Stimulated activated CD8-positive, alpha-beta memory T cell treated with anti-CD3 and anti-CD28 coated beads, Interleukin-4, amount 100 ng/mL, for 48 hours (primary cell): ENCODE measurements at places on chromosomes 12 and 14.

DNA sequence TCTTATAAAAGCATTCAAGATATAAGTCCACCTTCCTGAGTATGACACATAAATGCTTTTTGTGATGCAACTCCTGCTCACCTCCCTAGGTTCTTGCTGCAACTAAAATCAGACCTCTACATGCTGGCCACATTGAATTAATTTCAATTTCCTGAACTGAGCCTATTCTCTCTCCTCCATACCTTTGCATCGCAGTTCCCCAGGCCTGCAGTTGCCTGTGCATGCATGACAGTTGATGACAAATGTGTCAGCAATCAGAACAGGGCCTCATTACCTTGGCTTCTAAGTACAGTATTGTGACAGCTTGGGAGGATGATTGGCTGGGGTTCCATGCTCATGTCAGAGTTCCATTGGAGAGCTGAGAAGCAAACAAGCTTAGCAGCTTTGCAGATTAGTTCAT lies 3.9 kb upstream of the TM7SF3 start:
- DNase-seq: no peak

DNA sequence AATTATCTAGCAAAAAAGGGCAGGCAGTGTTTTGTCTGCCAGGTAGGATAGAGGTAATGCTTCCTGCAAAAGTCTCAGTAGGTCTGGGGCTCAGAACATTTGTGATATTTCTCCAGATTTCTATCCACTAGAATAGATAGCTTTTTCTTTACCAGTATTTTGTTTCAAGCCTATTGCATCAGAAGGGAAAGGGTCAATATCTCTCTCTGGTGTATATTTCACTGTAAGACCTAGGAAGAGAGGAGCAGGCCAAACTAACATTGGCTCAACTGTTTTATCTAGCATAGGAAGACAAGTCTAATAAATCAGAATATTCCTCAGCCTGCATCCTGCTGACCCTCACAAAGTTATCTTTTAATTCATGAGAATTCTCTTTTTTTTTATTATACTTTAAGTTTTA lies 106.7 kb upstream of the DAAM1 start:
- DNase-seq: no peak

DNA sequence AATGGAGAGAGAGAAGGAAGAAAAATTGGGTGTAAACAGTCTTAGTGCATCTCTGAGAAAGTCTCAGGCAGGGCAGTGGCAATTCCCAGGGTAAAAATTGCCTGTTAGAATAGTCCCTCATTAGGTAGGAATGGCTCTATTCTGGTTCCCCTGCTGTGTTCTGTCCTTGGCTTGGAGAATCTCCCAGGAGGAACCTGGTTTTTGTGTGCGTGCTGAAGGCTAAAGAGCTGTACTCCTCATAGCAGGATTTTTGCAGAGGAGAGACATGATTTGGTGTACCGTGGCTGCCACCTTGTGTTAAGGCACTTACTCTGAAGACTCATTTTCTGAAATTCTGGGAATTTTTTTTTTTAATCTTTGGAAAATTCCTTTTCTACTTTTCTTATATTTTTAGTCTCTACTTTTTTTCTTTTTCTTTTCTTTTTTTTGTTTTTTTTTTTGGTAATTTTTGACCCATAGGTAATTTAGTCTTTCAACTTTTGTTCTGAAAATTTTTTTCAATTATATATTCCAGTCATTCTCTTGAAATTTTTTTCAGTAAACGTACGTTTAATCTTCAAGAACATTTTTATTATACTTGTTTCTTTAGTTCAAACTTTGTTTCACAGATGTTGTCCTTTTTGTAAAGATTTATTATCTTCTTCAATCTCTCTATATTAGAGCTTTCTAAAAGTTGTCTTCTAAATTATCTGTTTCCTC lies 63.8 kb downstream of the FBXO33 start:
- DNase-seq: peak; percentile 35

- DNase-seq: no peak
These were observed 85.7 kb downstream of the KIF26A start for GRCh38 chr14:104224131-104224505.

DNA sequence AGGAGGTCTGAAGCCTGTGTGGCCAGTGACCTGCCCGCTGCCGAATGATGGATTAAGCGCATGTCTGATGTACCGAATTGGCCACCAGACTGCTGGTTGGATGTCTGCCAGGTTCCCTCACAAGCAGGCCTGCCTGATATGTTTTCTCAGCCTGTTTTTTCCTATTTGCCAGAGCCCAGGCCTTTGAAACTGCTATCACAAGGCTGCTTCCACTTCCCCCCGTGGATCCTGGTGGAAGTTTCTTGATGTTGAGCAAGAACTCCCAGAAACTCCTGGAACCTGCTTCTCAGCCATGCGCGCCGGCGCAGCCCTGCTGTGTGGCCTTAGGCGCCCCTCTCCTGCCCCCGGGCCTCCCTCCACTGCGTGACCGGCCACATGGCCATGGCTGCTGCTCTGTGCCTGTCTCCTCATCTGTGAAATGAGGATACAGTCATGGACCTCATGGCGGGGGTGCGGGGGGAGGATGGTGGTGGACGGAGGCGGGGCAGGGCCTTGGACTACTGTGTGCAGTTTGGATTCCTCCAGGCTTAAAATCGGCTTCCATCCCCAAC lies 56.6 kb downstream of the CALM1 start:
- no peak for DNase-seq

- no peak for DNase-seq
These were observed 623 bp upstream of the TSPAN8 start for GRCh38 chr12:71158361-71158882.

- DNase-seq: no peak
These were observed 141.4 kb downstream of the ADGRD1 start for GRCh38 chr12:131094831-131095805.

- no peak for DNase-seq
These were observed 52.8 kb downstream of the FOS start for GRCh38 chr14:75331471-75331870.

- DNase-seq: no peak
These were observed 40.5 kb downstream of the PCNX1 start for GRCh38 chr14:70947739-70948138.

DNA sequence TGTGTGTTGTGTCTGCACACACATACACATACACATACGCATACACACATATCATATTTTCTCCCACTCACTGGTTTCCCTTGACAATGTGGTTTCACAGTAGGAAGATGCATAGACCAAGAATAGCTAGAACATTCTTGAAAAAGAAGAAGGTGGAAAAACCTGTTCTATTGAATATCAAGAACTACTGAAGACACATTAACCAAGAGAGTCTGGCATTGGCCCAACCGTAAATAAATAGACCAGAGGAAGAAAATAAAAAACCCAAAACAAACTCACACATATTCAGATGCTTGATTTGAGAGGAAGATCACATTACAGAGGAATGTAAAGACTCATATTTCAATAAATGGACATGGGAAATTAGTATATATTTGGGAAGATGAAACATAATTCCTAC lies 311.3 kb downstream of the FOXG1 start:
- DNase-seq: no peak

DNA sequence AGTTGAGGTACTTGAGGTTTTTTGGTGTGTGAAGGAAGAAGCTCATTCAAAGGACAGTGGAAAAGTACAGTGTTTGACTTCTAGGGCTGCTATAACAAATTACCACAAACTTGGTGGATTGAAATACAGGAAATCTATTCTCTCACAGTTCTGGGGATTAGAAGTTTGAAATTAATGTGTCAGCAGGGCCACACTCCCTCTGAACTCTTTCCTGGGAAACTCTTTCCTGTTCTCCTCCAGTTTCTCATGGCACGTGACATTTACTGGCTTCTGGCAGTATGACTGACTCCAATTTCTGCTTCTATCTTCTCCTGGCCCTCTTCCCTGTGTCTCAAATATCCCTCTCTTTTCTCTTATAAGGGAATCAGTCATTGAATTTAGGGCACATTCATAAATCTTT lies 160.2 kb downstream of the CCDC91 start:
- no peak for DNase-seq

- DNase-seq: no peak
These were observed 23.9 kb upstream of the SMOC1 start for GRCh38 chr14:69855180-69855832.

- DNase-seq: no peak
These were observed 813 bp downstream of the TWF1 start for GRCh38 chr12:43805149-43805859.

DNA sequence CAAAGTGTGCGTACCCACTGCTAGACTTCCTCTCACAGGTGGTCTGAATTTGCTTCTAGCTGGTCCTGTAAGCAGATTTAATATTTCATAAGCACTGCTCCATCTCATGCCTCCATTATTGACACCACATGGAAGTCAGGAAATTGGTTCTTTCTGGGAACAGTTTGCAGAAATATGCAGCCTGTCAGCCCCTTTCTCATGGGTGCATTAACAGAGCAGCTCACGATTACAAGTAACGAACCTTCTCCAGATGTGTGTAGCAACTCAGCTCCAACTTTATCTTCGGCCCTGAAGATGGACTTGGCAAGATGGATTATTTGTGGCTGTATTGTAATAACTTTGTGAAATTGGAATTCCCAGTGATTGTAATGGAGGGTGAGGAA lies 214.5 kb upstream of the DDHD1 start:
- no peak for DNase-seq

DNA sequence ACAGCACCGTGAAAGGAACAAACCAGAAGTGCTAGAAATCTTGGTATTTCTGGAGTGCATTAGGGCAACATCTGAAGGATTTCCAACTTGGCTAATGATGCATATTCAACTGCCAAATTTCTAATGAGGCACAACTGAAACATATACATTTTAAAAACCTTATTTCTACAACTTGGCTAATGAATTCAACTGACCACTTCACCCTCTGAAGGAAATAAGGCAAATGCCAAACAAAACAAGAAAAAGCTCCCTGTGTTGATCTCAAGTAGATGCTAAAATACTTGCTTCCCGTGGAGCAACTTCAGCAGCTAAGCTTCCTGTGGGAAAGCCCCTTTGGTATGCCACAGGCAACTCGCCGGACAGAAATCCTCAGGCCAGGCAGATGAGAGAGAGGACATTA lies 167.1 kb downstream of the TTC7B start:
- DNase-seq: no peak

DNA sequence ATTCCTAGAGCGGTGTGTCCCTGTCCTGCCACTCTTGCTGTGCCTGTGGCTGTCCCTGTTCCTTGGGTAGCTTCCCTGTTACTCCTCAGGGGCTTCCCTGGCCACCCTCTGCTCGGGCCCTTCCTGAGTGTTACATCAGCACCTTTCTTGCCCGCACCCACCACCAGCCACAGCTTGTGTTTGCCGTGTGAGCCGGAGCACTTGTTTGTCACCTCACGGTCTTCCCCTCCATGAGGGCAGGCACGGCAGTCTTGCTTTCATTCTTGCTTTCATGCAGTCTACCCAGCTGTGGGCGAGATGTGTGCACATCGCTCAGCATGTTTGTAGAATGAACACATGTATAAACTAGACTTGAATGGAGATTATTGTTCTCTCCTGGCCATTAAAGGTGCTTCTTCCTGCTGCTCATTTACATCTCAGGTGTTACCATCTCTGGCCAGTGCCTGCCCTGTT lies 42.0 kb downstream of the TRAF3 start:
- DNase-seq: peak; percentile 84

- no peak for DNase-seq
These were observed 520.2 kb downstream of the FLRT2 start for GRCh38 chr14:86050072-86050683.

DNA sequence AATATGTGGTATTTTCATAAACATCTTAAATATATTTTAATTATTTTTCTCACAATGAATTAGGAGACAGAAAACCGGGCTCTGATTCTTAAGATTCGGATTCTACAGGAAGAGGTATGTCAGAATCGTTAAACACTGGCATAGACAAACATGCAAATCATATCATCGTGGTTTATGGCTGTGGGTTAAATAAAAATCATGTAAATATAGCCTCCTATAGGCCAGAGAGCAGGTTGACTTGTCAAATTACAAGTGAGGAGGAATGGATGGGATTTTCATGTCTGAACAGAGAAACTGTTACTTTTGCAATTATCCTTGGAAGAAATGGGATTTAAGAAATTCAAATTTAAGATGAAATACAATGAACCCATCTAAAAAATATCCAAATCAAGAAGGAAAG lies 74.9 kb upstream of the BCAT1 start:
- no peak for DNase-seq

- DNase-seq: no peak
These were observed 729 bp upstream of the GAPDH start for GRCh38 chr12:6533653-6533922.

- no peak for DNase-seq
These were observed 15.7 kb upstream of the SLC10A1 start for GRCh38 chr14:69812711-69813110.

DNA sequence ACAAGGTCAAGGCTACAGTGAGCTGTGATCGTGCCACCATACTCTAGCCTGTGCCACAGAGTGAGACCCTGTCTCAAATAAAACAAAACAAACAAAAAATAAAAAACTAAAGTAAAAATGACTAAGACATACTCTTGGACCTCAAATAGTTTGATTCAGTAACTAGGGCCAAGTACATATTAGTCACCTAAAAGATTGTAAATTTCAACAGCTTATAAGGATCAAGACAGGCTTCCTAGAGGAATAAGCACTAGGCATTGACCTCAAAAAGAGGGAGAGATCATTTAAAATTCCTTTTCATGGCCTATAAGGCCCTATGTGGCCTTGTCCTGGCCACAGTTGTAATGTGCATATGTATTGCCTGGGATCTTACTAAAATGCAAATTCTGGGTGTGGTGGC lies 46.0 kb upstream of the CHST11 start:
- no peak for DNase-seq

DNA sequence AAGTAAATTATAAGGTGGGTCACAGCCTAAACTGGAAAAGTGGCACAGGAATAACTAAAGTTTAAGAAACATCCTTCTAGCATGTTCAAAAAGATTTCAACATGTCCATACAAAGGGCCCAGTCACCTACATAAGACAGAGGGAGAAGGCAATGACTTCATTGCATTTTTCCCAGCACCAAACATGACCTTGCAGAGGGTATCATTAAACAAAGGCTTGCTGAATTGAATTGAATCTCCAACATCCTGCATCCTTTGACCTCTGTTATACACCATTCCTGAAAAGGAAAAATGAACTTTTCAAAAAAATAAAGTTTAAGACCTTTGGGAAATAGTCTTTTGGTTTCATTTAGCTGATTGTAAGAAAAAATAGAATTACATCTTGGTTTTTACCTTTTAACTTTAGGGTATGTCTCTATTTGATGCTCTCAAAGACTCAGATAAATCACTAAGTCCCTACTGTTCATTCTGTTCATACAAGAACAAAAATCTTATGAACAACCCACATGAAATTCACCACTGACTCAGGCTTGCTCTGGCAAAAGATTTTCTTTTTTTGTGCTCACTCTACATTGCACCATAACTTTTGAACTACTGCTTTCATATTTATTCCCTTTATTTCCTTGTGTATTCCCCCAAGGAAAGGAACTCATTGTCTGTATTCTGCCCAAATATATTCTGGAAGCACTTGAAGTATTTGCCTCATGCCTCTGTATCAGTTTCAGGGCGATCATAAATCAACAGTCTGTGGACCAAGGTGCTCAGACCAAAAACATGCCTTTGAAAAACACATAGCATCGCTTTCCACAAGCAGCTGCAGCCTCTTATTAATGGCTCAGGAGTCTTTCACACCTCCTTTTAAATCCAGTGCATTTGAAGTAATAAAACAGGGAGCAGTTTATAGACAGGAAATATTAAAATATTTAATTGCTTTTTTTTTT lies 121.7 kb downstream of the DUSP6 start:
- no peak for DNase-seq
